Sigmoid colon (tissue), 7 donors: ENCODE measurements at places on chromosomes 12 and 14. TPM values are rescaled to one million over a fixed set of nuclear protein-coding genes. Genes with fewer than 3 reads are reported as not detected.

Gene BIN2
- total RNA-seq: 4.2 TPM

Gene TAS2R8
- 0.49 TPM for total RNA-seq

Gene SLC6A12
- 2.1 TPM for total RNA-seq

Gene NUMB
- 80.3 TPM for total RNA-seq

Gene IL26
- not detected for total RNA-seq

Gene FSCB
- total RNA-seq: not detected

GRCh38 chr12:50765095-50765911 is 1.4 kb downstream of the ATF1 start:
- DNase-seq: no peak

DNA sequence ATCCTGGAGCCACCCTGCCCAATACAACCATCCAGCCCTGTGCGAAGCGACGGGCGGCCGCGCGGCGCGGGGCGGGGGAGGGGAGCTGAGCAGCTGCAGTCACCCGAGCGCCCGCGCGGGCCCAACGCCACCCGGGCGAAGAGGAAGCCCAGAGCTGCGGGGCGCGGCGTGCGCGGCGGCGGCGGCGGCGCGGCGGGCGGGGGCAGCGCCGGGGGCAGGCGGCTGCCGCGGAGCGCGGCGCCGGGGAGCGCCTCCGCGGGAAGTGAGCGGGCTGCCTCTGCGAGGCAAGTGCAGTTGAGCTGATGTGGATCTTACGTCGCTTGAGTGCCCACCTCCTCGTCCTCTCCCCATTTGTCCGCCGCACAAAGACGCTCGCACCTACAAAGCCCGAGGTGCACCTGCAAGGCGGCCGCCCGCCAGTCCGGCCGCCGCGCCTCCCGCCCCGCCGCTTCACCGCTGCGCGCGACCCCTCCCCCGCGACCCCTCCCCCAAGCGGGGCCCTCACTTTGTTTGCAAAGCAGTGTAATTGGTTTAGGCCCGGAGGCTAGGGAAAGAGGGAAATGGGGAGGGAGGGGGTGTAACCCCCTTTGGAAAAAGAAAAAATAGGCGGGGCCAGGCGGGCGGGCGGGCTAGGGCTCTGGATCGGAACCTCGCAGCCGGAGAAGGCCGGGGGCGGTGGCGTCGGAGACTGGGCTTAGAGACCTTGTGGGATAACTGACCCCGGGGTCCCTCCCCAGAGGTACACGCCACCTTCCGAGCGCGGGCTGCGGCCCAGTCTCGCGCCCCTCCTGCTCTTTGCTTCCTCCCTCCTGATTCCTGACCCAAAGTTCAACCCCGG is at the start of the genes FOXA1 and TTC6:
Gene FOXA1, minus strand, starts transcription at position 279 of the 838 bp plus-strand sequence. Its CDS starts 277 bp downstream, at position 2.
Gene TTC6, plus strand, starts transcription at position 659 of the 838 bp plus-strand sequence. CDS start 26,436 bp downstream, outside the sequence.
- no peak for DNase-seq

- no peak for DNase-seq
Observed at GRCh38 chr14:54182419-54183045, 214.3 kb upstream of the CDKN3 start.

- no peak for DNase-seq
Observed at GRCh38 chr12:24565300-24565699, 383.6 kb downstream of the BCAT1 start.

GRCh38 chr12:124406043-124406442 is 111.2 kb downstream of the RFLNA start:
- no peak for DNase-seq

- DNase-seq: no peak
Observed at GRCh38 chr12:2288471-2288870, 235.7 kb downstream of the CACNA1C start.

GRCh38 chr12:2341871-2342270 is 289.1 kb downstream of the CACNA1C start:
- no peak for DNase-seq

DNA sequence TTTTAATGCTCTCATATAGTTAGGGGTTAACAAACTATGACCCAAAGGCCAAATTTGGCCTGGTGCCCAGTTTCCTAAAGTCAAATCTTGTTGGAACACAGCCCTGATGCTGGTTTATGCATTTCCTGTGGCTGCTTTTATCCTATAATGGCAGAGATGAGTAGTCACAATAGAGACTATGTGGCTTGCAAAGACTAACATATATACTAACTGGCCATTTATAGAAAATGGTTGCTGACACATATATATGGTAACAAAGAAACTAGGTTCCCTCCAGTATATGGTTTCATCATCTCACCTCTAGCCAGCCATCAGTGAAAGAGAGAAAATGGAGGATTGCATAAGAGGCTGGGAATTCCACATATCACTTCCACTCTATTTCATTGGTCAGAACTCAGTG is 10.8 kb downstream of the NAV3 start:
- DNase-seq: no peak

GRCh38 chr12:111687255-111687654 is 1.4 kb downstream of the ACAD10 start:
- DNase-seq: no peak

- no peak for DNase-seq
Observed at GRCh38 chr14:28407996-28408395, 358.6 kb upstream of the FOXG1 start.

GRCh38 chr12:108335349-108336119 is 3.6 kb downstream of the CMKLR1 start:
- DNase-seq: no peak

- no peak for DNase-seq
Observed at GRCh38 chr12:54000116-54001114, at the start of gene HOXC9. Gene HOXC9 (plus strand): TSS chr12:54000161. CDS start chr12:54000189, 28 bp downstream.

- no peak for DNase-seq
Observed at GRCh38 chr14:60838601-60839000, 104.0 kb downstream of the MNAT1 start.
